Aorta (tissue), 5 donors: ENCODE measurements at places on chromosomes 2 and 18. TPM values are rescaled to one million over a fixed set of nuclear protein-coding genes. Genes with fewer than 3 reads are reported as not detected.

SDC1 gene
- 0.66 TPM for total RNA-seq

GYPC gene
- 79.5 TPM for total RNA-seq

NAT8 gene
- not detected for total RNA-seq

RSAD2 gene
- 8.9 TPM for total RNA-seq

SCN7A gene
- total RNA-seq = 5.0 TPM

INHBB gene
- total RNA-seq = 21.9 TPM

EMILIN1 gene
- total RNA-seq = 200 TPM

LINC00305 gene
- total RNA-seq = not detected

CD8B2 gene
- 0.10 TPM for total RNA-seq

CDCA7 gene
- total RNA-seq = 1.0 TPM

CCT7 gene
- total RNA-seq = 128 TPM

DPP10 gene
- not detected for total RNA-seq

CNDP1 gene
- 0.49 TPM for total RNA-seq

NCKAP5 gene
- total RNA-seq = 7.5 TPM

NEU4 gene
- 0.26 TPM for total RNA-seq
